ENCODE measurements at places on chromosomes 4 and X. TPM values are rescaled to one million over a fixed set of nuclear protein-coding genes. Genes with fewer than 3 reads are reported as not detected.

Gene ARL9
- polyA plus RNA-seq: 1.9 TPM

Gene MAGEA4
- polyA plus RNA-seq: not detected

DNA sequence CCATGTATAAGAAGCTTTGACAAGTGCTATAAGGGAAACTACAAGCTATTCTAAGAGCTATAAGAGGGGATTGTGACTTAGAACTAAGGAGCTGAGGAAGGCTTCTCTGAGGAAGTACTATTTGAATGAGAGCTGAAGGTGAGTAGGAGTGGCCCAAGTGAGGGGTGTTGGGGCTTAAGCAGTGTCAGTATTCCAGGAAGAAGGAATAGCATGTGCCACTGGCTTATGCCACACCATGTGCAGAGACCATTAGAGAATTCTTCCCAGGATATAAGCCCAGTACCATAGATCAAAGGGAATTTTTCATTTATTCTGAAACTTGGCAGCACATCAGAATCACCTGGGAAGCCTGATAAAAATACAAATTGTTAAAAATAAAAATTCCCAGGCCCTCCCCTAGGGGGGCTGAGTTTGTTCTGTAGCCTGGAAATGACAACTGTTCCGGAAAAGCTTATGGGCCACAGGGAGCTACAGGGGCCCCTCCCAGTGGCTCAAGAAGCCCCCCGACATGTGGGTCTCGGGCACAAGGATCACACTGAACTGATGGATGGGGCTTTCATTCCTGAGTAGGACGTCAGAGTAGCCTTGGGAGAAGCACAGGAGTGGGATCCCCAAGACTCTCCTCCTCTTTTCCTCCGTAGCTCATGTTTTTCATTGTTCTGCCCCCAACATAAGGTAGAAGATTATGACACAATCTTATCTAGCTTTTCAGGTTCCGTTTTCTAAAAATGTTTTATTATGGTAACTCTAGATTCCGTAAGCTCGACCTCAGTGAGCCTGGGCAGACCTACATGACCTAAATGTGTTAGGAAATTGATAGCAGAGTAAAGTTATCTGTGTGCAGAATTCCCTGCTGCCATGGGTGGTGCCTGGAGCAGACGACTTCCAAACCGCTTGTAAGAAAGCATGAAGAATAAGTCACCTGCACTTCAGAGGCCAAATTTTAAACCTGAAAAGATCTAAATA lies 119.3 kb downstream of the AFF1 start:
- no peak for DNase-seq

DNA sequence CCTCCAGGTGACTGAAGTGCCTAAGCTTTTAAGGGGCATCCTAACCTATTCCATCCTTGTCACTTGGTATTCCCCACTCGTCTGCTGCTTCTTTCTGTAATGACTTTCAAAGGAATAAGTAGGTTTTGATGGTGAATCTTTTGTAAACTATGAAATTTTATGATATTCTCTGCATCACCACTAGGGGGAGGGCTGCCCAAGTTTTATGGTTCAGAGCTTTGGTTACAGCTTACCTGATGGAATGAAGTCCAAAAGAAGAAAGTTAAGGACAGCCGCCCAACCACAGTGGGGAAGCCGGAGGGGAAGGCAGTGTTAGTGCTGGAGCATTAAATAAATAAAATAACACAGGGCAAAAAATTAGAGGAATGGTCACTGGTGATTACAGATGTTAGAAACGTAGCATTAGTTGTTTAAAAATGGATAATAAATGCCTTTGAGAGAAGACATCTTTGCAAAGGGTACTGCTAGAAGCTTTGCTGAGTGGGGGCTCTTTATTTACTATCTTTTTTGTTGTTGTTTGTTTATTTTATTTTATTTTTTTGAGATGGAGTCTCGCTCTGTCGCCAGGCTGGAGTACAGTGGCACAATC lies 204.9 kb downstream of the GBA3 start:
- peak; percentile 17 for DNase-seq

GRCh38 chrX:147602176-147602696 lies 309.5 kb upstream of the FMR1 start:
- DNase-seq: no peak

Data from renal pelvis (tissue), 12 donors.